ENCODE measurements at places on chromosomes 2 and 18. TPM values are rescaled to one million over a fixed set of nuclear protein-coding genes. Genes with fewer than 3 reads are reported as not detected.

NT5DC4 gene
- not detected for total RNA-seq

DCDC2C gene
- not detected for total RNA-seq

GALNT3 gene
- total RNA-seq, result 19.7 TPM

ACVR1C gene
- 0.72 TPM for total RNA-seq

GCG gene
- not detected for total RNA-seq

VWA3B gene
- 2.5 TPM for total RNA-seq

SERPINB13 gene
- total RNA-seq, result 15.2 TPM

LAMA1 gene
- total RNA-seq, result 0.91 TPM

SCN1A gene
- 0.04 TPM for total RNA-seq

CAB39 gene
- 72.0 TPM for total RNA-seq

IL36G gene
- 24.2 TPM for total RNA-seq

HOXD1 gene
- not detected for total RNA-seq

OTOF gene
- not detected for total RNA-seq

ERMN gene
- not detected for total RNA-seq

HS1BP3 gene
- 44.6 TPM for total RNA-seq

CNGA3 gene
- not detected for total RNA-seq

PDE6D gene
- total RNA-seq, result 25.3 TPM

MOCOS gene
- total RNA-seq, result 1.1 TPM

CBLN2 gene
- not detected for total RNA-seq

ZC3H15 gene
- 46.0 TPM for total RNA-seq

OR6B2 gene
- not detected for total RNA-seq

CYP26B1 gene
- total RNA-seq, result 57.8 TPM

MRPL53 gene
- 30.6 TPM for total RNA-seq

TPRKB gene
- 17.2 TPM for total RNA-seq

UGT1A10 gene
- total RNA-seq, result not detected

AKAIN1 gene
- total RNA-seq, result not detected

NR4A2 gene
- 6.7 TPM for total RNA-seq

SNTG2 gene
- total RNA-seq, result 2.1 TPM

SRSF7 gene
- 69.7 TPM for total RNA-seq

DLGAP1 gene
- total RNA-seq, result 1.3 TPM

FBLN7 gene
- total RNA-seq, result 6.5 TPM

MTLN gene
- 61.5 TPM for total RNA-seq

ANKRD30BL gene
- total RNA-seq, result not detected

HTR2B gene
- total RNA-seq, result 0.10 TPM

RBM43 gene
- 3.9 TPM for total RNA-seq

DLX2 gene
- total RNA-seq, result 0.42 TPM

ARHGEF33 gene
- 0.80 TPM for total RNA-seq

ZNF2 gene
- 2.9 TPM for total RNA-seq

HAAO gene
- 2.9 TPM for total RNA-seq

DNAH7 gene
- 0.26 TPM for total RNA-seq

STPG4 gene
- total RNA-seq, result 4.1 TPM

CEBPZOS gene
- total RNA-seq, result 17.0 TPM

ITGA4 gene
- 4.4 TPM for total RNA-seq

MYOM1 gene
- total RNA-seq, result 1.7 TPM

IL1F10 gene
- total RNA-seq, result 8.3 TPM

CCDC74A gene
- 10.7 TPM for total RNA-seq

SLC16A14 gene
- 9.9 TPM for total RNA-seq

RGPD4 gene
- not detected for total RNA-seq

MYL1 gene
- not detected for total RNA-seq

All from lower leg skin (tissue), 4 donors.